Ovary (tissue), 10 donors: ENCODE measurements at places on chromosomes 16 and 17. TPM values are rescaled to one million over a fixed set of nuclear protein-coding genes. Genes with fewer than 3 reads are reported as not detected.

- H3K4me3 ChIP-seq, result no peak overlapping the region
- H3K36me3 ChIP-seq, result no peaks in the 10 kb centered on the region
- no peaks in the 10 kb centered on the region for H3K4me1 ChIP-seq
- no peaks in the 10 kb centered on the region for H3K27me3 ChIP-seq
- no peak overlapping the region for H3K27ac ChIP-seq
These were observed 21.7 kb downstream of the KRT23 start for GRCh38 chr17:40915721-40916256.

GRCh38 chr17:31328160-31328535, 6.7 kb upstream of the EVI2A start:
- H3K4me1 ChIP-seq, result no peaks in the 10 kb centered on the region
- no peaks in the 10 kb centered on the region for H3K27me3 ChIP-seq
- no peaks in the 10 kb centered on the region for H3K36me3 ChIP-seq
- H3K4me3 ChIP-seq, result no peak overlapping the region

- H3K36me3 ChIP-seq, result no peaks in the 10 kb centered on the region
- DNase-seq, result no peak
These were observed 23.9 kb upstream of the NOS2 start for GRCh38 chr17:27824176-27824715.

DNA sequence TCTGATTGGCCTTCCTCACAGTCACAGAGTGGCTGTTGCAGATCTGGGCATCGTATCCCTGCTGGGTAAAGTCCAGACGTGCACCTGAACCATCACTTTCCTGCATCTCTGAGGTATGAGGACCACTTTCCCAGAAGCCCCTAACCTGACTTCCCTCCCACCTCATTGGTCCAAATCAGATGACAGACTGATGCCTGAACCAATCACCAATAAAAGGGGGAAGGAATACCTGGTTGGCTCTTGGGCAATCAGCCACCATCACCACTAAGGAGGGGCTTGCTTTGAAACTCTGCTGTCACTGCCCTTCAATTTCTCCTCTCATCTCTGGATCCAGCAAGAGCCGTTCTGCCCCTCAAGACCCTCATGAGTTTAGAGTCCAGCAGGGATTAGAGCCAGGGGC, 13.6 kb upstream of the WFDC1 start:
- no peak overlapping the region for H3K4me3 ChIP-seq
- no peak for DNase-seq
- H3K27me3 ChIP-seq, result no peaks in the 10 kb centered on the region
- H3K27ac ChIP-seq, result no peak overlapping the region
- no peaks in the 10 kb centered on the region for H3K36me3 ChIP-seq

DNA sequence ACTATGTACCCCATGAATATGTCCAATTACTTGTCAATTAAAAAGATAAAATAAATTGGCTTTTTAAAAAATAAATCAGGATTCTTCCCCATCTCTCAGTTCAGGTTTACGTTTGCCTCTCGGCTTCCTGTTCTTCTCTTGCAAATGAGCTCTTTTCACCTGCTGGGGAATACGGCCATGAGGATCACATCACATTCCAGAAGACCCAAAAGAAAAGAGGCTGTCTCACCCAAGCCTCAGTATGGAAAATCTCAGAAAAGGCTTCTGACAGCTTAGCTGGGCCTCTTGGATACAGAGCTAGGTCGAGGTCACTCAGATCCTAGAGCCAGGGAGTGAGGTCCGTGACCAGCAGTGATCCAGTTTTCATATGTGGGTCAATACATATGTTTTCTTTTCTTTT, 171.2 kb upstream of the SDK2 start:
- no peak overlapping the region for H3K27ac ChIP-seq
- H3K27me3 ChIP-seq, result no peaks in the 10 kb centered on the region
- DNase-seq, result no peak
- no peaks in the 10 kb centered on the region for H3K36me3 ChIP-seq
- no peaks in the 10 kb centered on the region for H3K4me1 ChIP-seq
- no peak overlapping the region for H3K4me3 ChIP-seq

Gene ENPP7
- total RNA-seq, result not detected

Gene METTL23
- total RNA-seq, result 36.4 TPM
